ENCODE measurements at places on chromosomes 11 and 22.
A peak's percentile ranks its signal among the peaks of the same experiment; 100 is the strongest.

DNA sequence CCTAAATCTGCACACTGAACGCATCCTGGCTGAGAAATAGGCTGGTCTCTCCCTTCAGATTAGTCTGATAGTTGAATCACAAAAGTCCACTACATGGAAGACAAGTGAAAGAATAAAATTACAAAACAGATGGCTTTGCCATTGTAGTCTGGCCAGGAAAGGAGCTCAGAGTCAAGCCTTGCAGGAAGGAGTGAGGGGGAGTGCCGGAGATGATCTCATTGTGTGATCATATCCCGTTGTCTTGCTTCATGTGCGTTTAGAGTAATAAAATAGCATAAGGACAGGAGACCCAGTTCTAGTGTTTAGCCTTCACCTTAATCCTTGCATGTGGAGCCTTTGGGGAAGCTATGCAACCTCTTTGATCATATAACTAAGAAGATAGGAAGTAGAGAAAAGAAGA is 666.7 kb upstream of the RAG2 start:
- DNase-seq: no peak

DNA sequence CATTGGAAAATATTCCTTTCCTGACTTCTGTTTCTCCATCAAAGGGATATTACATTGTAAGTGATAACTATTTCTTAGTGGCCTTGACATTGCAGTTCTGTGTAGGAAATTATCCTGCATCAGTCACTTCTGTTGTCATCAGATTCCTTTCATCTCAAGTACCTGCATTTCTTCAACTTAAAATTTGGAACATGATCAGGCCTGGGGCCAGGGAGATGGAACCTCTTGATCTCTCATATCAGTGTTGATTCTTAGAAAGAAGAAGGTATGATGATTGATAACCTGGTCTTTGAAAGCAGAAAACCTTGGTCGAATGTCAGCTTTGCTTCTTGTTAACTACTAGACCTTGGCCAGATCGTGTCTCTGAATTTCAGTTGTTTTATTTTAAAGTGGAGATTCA is 93.6 kb downstream of the NAV2 start:
- no peak for DNase-seq

DNA sequence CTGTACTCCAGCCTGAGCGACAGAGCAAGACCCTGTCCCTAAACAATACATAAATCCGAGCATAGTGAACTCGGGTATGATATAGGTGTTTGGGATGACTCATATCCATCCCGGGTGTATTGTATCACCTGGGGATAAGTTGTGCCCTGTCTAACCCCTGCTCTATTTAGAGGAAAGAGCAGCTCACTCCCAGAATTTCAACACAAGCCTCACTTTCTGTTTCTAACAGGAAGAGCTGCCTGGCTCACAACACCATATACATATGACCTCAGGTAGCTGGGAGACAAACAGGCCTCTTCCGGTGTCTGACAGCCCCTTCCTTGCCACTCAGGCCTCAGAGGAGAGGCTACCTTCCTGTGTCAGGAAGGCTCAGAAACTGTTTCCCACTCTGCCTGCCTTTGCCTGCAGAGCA is 9.9 kb upstream of the MICALL1 start:
- DNase-seq: peak; percentile 74

- peak; percentile 35 for DNase-seq
Observed at GRCh38 chr11:14455648-14456430, 43.8 kb downstream of the COPB1 start.

GRCh38 chr22:49765951-49766350 is 61.7 kb downstream of the BRD1 start:
- DNase-seq: no peak

- no peak for DNase-seq
Observed at GRCh38 chr11:44868021-44868420, 82.7 kb downstream of the TP53I11 start.

- DNase-seq: no peak
Observed at GRCh38 chr22:33896154-33896553, 24.1 kb downstream of the LARGE1 start.

DNA sequence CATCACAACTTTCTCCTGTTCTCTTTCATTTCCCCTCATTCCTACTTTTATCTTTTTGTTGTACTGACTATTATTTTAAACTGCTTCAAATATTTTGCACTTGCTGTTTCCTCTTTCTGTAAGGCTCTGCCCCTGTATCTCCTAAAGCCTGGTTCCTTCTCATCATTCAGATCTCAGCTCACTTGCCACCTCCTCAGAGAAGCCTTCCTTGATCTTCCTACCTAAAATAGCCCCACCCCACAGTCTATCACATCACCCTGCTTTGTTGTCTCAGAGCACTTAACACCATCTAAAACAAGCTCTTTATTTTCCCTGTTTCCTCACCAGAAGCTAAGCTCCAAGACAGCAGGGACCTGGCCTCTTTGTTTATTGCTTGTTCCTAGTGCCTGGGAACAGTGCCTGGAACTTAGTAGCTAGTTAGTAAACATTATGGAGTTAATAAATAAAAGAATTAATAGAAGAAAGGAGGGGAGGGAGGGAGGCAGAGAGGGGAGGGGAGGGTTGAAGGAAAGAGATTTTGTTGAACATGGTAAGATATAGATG is 2.5 kb upstream of the STK33 start:
- DNase-seq: no peak

DNA sequence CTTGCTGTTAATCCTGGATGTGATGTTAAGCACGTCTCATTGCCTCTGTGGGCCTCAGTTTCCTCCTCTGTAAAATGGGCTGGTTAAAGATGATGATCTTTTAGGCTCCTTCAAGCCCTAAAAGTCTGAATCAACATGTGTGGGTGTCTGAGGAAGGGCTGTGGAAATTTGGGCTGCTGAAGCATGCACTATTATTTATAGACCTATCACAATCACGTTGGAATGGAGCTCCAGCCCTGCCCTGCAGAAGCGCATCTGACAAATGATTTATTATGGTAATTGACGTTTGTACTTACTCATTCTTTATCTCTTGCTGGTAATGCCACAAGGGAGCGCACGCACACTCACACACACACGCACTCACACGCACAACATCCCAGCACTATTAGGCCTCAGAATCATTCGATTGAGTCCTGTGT is 20.4 kb downstream of the P2RX3 start:
- DNase-seq: no peak

DNA sequence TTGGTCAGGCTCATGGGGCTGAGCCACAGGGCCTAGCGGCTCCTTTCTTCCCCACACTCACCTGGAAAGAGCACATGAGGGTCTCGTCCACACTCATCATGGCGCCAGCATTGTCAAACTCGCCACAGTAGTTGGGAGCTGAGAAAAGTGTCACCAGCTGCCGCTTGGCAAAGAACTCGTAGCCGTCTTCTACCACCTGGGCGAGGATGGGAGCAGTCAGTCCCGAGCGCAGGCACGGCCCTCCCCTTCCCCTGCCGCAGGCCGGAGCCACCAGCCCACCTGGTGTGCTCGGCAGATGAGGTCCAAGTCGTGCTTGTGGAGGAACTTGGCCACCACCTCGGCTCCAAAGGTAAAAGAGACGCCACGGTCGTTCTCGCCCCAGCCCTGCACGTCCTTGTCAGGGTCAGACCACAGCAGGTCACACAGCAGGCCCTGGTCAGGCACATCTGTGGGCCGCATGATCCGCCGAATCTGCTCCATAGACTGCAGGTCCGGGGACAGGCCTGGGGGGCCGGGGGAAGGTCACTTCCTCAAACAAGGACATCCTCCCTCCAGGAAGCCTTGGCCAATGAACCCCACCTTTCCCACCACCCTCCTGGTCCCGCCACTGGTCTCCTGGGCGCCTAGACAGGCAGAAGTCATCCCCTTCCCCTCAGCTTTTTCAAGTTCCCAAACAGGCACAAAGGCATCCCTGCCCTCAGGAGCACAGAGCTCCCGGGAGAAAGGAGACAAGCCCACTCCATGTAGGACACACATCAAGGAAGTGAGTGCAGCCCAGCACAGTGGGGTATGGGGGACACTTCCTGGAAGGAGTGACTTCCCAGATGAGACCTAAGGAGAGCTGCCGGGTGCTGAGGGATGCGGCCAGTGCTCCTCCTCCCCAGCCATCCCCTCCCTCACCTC is 2.7 kb downstream of the PPP1CA start:
- no peak for DNase-seq

GRCh38 chr11:1731451-1732059 is 18.8 kb downstream of the IFITM10 start:
- no peak for DNase-seq

DNA sequence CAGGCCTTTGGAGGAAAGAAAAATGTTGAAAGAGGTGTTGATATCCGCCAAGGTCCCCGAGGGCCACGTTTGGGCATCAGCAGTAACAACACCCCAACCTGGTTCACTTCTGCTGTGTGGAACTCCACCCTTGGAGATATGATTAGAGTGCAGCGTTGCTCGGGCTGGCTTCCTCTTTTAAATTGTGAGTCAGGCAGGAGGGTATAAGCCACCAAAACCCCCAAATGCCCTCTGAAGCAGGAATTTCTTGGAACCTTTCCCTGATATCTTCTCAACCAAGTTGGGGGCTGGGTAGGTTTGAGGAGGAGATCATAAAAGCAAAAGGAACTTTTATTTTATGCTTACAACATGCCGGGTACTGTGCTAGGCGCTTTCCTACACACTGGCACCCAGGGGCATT is 6.4 kb upstream of the C11orf96 start:
- no peak for DNase-seq

DNA sequence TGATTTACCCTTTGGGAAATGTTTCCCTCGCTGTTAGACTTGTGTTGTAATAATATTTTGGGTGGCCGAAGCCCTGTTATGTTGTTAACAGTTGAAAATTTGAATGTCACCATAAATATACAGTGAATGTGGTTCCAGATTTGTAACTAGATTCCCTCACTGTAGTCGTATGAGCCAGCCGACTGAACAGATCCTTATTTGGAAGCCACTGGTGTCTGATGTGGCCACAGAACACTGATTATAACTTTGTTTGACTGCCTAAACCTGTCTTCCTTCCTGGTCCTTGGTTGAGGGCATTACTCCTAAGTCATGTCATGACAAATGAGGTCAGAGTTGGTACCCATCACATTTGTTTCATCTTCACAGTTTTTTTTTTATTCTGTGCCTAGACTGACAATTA is 45.4 kb downstream of the YAP1 start:
- DNase-seq: no peak

GRCh38 chr11:75334976-75335375 is 16.5 kb downstream of the ARRB1 start:
- DNase-seq: no peak

GRCh38 chr11:70788248-70789022 is 390.1 kb downstream of the CTTN start:
- peak; percentile 75 for DNase-seq

GRCh38 chr11:34358258-34358727 is 483 bp upstream of the ABTB2 start:
- DNase-seq: peak; percentile 56

- DNase-seq: no peak
Observed at GRCh38 chr11:7422544-7423331, 62.6 kb upstream of the OLFML1 start.

DNA sequence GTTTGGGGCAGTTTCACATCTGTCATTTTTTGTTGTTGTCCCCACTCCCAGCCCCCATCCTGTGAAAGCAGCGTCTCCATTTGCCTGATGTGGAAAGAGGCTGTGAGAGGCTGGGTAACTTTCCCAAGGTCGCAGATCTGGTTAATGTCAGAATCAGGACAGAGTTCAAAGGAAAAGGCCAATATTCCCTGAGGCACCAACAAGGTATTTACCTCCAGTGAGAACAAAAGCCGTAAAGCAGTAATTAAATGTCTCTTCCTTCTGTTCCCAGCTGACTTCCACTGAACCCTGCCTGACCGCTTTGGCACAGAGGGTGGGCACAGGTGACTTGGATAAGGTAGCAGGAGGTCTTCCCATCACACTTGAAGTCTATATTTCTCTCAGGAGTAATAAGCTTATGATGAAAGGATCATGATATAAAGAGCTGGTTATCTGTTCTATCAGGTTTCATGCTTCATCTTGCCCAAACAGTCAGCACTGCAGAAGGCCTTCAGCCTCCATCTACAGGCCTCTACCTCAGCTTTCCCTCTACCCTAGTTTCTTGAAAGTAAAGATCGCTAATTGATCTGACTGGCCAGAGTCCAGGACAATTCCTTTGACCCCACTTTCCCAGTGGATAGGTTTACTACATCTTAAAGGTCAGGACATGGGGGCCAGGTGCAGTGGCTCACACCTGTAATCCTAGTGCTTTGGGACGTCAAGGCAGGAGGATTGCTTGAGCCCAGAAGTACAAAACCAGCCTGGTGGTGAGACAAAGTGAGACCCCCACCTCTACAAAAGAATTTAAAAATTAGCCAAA is 9.4 kb downstream of the C11orf91 start:
- no peak for DNase-seq

DNA sequence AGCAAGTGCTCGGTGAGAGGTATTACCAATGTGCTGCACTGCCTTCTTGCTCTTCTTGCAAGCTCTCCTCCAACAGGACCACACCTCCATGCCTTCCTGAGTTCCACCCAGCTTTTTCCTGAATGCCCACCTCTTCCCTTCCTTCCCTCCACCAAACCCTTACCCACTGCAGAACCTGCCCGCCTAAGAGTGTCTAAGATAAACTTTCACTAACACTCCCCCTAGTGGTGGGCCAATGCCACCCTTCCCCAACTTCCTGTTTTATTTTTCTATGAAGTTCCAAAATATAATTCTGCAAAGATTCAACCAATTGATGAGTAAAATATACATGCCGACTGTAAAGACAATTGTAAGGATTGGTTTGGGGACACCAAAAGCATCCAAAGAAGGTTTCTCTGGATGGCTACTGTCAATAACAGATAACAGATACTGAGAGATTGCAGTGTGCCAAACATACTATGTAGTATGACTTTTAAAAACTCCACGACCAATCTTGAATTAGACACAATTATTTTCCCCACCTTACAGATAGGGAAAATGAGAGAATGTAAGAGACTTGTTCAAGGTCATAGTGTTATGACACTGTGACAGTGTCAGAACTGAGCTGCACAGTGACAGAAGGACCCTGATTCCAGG is 38.6 kb upstream of the BMAL1 start:
- peak; percentile 47 for DNase-seq

- DNase-seq: no peak
Observed at GRCh38 chr22:40216041-40216756, 38.5 kb downstream of the TNRC6B start.
